Activated T-cell treated with anti-CD3 and anti-CD28 coated beads, Interleukin-2, amount 50 U/mL, for 24 hours (primary cell): ENCODE measurements at places on chromosomes 3 and 15.

DNA sequence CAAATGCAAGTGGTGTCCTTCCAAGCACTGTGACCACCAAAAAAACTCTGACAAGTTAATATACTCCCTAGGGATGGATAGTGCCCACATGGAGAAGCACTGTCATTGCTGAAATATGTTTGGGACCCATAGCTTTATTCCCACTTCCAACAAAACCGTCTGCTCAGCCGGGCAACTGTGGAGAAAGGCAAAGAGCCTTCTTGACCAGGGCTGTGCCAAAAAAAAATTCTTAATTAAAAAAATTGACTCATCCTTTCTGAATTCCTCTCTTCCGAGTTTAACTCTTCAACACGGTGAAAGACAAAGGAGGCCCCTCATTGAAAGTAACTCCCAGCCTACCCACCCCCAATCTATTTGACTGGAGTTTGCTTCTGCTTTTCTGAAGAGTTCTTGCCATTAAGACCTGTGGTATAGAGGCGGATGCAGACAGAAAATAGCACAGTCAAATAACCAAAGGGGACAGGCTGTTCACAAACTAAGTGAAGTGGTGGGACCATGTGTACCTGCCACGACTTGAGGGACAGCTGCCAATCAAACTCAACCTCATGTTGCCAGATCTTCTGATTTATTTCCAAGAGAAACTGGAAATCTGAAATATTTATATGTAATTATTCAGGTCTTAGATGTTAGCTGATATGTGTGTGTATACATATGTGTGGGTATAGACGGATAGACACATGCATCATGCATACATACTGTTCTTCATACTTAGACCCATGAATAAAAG is 135.4 kb upstream of the PFN2 start:
- no peak for DNase-seq

GRCh38 chr3:134003066-134003465 is 26.7 kb downstream of the SLCO2A1 start:
- no peak for DNase-seq

DNA sequence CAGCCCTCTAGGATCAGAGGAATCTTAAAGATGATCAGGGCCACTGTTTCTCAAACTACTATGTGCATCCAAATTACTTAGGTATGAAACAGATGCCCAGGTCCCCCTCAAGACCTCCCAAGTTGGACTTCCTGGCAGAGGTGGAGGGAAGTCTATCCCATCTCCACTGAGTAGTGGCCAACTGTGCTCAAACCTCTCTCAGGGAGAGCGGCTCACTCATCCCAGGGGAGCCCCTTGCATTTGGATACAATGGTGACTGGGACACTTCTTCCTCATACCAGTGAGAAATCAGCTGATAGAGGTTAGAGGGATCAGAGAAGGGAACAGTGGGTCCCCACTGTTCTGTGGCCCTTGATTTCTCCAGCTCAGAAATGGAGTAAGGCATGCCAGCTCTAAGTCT is 8.7 kb upstream of the WNT7A start:
- DNase-seq: no peak

DNA sequence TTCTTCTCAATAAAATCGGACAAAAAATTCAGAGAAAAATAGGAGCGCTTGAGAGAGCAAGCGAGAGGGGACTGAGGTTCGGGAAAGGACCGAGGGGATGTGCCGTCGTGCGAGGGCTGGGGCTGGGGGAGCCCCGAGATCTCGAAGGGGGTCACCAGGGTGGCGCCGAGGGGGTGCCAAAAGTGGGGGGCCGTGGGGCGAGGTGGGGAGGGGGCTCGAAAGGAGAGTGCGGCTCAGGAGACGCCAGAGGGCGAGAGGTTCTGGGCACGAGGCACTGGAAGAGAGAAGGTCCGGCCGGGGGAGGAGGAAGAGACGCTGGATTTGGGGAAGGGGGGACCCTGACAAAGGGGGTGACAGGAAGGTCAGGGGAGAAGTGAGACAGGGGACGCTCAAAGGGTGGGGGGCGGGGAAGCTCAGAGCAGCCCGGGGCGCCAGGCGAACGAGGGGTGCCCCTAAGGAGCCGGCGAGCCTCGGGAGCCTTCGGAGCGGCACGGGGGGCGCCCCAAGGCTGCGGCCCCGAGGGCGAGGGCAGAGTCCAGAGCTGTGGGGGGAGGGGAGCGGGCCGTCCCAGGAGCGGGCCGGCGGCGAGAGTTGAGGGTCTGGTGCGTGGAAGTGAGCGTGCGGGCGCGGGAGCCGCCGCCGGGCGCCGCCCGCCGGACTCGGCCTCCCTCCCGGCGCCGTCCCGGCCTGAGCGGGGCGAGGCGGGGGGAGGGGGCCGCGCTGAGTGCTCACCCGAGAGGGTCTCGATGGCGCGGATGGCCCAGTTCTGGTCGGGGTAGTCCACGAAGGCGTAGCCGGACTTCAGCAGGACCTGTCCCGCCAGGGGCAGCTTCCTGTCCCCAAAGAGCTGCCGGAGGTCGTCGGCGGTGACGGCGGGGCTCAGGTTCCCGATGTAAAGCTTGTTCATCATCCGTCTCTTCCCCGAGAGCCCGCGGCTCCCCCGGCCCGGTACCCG is 514 bp downstream of the IGF2BP2 start:
- DNase-seq: peak; percentile 59

DNA sequence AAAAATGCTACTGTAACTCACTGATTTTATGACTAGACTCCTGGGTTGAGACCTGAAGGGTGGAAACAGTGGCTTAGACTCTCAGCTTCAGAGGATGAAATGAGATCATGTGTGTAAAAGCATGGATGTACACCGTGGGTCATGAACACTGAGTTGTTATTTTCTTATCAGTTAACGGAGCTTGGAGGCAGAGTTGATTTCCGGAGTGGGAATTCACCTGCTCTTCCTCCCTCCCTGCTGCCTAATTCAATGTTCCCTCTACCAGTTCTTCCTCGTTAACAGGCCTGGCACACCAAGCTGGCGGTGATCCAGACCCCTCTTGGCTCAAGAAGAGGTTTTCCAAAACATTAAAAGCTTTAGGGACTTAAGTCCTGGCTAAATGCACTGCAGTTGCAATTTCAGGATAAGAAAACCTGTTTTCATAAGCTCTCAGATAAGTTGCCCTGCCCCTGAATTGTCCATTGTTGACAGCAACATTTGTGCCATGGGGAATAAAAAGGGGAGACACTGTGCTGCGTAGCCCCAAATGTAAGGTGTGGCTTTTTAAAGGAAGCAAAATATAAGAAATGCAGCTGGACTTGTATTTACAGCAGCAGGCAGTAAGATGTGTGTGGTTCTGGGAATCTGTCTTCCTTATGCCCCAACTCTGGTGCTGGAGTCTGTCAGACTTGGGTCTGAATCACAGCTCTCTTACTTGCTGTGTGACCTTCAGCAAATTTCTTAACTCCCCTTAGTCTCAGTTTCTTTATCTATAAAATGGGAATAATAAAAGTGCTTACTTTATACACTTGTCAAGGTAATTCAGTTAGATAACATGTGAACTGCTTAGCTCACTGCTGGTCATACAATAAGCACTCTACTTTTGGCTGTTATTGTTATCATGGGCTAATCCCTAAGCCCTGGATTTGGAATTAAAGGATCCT is 9.9 kb downstream of the PDIA5 start:
- DNase-seq: no peak

DNA sequence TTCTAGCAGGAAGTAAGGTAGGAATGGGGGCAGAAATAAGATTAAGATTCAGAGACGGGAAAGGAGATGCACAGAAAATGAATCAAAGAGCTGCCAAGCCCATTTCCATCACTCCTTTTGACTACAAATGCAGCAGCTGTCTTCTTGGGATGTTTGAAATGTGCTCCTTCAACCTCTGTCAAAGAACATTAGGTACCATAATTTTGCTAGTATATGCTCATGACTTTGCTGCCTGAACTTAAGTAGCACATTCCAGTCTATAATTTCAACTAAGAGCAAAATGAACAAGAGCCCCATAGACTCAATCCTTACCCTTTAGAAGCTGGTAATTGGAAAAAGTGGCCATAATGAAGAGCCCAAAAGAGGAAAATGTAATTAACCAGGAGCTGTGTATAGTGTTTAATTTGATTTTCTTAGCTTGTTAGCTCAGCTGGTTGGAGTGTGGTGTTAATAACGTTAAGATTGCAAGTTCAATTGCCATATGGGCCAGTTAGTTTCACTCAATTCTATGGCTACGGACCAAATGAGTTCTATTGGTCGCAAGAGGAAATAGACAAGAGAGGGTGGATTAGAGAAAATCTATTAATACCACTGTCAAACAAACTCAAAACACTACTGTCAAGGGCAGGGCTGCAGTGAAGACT is 349.9 kb downstream of the ZBBX start:
- DNase-seq: no peak

- DNase-seq: no peak
These were observed 32.6 kb downstream of the PLCL2 start for GRCh38 chr3:16917256-16917935.
